ENCODE measurements at places on chromosomes 7 and 10.

DNA sequence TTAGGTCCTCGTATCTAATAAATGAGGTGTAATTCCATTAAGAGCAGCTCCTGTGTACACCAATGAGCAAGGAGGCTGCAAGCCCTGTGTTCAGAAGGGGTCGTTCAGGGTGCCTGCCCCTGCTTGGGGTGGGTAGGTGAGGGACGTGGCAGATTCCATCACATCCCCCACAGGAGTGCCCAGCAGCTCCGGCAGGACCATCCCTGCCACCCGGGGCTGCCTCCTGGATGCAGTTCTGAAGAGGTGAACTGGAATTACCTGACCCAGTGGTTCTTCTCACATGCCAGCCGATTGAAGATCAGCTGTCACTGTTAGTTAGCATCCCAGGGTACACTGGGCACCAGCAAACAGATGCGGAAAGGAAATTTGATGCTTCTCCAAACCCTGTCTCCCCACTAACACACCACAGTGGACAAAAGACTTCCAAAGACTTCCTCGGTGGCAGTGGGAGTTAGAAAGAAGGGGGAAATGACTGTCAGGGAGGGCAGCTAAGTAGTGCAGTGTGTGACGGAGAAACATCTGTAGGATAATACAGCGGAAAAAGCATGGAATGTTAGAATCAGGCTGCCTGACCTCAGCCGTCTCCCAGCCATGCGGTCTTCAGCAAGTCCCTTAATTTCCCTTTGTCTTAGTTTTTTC lies 313.6 kb upstream of the ZMIZ1 start:
- DNase-seq, result peak; percentile 83

GRCh38 chr7:112533591-112533990 lies 52.8 kb downstream of the LSMEM1 start:
- DNase-seq, result no peak

GRCh38 chr7:134366481-134366880 lies 49.8 kb upstream of the SLC35B4 start:
- DNase-seq, result no peak

DNA sequence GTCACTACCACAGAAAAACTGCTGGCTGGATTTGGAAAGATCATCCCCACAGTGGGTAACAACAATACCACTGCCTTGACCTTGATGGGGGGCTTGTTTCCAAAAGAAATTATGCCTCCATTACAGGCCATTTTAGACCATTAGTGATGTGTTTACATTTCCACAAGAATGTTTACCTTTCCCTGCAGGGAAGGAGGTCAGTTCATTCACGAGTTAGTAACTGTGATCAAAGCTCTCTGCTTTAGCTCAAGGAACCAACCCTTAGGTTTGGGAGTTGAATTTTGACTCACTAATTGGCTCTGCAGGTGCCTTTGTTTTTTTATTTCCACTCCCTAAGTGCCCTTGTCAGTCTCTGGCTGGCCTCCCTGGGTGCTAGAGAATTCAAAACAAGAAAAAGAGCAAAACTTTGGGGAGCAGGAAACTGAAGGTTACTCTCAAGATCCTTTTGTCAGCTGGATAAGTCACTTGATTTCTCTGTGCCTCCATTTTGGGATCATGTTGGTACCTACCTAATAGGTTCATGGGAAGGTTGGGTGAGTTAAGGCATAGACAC lies 41.1 kb upstream of the NUPR2 start:
- DNase-seq, result no peak

GRCh38 chr7:99825452-99825851 lies 2.4 kb upstream of the CYP3A43 start:
- no peak for DNase-seq

DNA sequence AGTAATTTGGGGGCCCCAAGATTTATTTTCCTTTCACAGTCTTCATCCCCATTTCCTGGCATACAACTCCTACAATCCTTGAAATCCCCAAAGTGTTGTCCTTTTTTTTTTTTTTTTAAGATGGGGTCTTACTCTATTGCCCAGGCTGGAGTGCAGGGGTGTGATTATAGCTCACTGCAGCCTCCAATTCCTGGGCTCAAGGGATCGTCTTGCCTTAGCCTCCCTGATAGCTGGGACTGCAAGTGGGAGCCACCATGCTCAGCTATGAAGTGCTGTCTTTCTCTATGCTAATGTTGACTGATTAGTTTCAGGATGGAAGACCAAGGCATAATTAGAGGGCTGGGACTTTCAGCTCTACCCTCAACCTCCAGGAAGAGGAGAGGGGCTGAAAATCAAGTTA lies 41.9 kb upstream of the KAT6B start:
- DNase-seq, result no peak

GRCh38 chr7:147196481-147196880 lies 1079.9 kb downstream of the CNTNAP2 start:
- no peak for DNase-seq

GRCh38 chr7:148368562-148368961 lies 222.0 kb upstream of the C7orf33 start:
- DNase-seq, result no peak

- no peak for DNase-seq
Observed at GRCh38 chr10:130074639-130075038, 36.0 kb downstream of the C10orf143 start.

GRCh38 chr10:110775406-110775805 lies 96.3 kb upstream of the PDCD4 start:
- no peak for DNase-seq
